ENCODE measurements at places on chromosomes 2 and 18. TPM values are rescaled to one million over a fixed set of nuclear protein-coding genes. Genes with fewer than 3 reads are reported as not detected.

DNA sequence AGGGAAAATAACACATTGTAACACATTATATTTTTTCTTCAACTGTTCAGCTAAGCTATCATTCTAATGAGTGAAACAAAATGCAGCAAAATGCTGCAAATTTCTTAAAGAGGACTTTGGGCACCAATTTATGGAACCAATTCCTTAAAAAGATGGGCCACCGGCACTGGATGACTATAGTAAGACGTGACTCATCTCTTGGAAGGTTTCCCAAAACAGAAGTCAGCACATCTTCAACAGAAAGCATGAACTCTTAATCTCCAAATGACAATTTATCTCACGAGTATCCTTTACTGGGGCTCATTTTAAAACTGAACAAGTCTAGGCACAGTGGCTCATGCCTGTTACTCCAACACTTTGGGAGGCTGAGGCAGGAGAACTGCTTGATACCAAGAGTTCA, 213.4 kb downstream of the CDH20 start:
- no peak for DNase-seq
- H3K36me3 ChIP-seq: no peaks in the 10 kb centered on the region
- no peaks in the 10 kb centered on the region for H3K4me1 ChIP-seq
- no peak overlapping the region for H3K27ac ChIP-seq
- no peak overlapping the region for H3K4me3 ChIP-seq
- no peaks in the 10 kb centered on the region for H3K27me3 ChIP-seq

DNA sequence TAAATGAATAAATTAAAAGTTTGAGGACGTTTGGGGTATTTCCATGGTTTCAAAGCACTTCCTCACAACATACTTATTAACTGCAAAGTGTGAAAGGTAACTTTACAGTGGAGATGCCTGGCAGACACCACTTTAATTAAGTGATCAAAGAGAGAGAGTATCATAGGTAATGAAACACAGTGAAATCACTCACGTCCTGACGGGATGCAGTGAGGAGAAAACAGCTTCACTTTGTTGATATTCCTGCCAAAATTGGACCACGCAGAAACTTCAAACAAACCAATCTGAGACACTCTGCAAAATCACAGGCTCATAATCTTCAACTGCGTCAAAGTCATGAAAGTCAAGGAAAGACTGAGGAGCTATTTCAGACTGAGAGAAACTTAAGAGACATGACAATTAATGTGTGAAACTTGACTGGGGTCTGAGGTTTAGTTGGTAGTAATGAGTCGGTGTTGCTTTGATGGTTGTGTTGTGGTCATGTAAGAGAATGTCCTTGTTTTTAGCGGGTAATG, 66.0 kb upstream of the ITGB6 start:
- H3K4me3 ChIP-seq: no peak overlapping the region
- no peaks in the 10 kb centered on the region for H3K36me3 ChIP-seq
- H3K27ac ChIP-seq: no peak overlapping the region
- H3K27me3 ChIP-seq: no peaks in the 10 kb centered on the region

GRCh38 chr18:55265984-55266383, 306.7 kb upstream of the CCDC68 start:
- no peaks in the 10 kb centered on the region for H3K27me3 ChIP-seq
- H3K36me3 ChIP-seq: peaks cover 4% of the 10 kb centered on the region
- H3K27ac ChIP-seq: peak overlapping the region; percentile 40
- no peak for DNase-seq

DNA sequence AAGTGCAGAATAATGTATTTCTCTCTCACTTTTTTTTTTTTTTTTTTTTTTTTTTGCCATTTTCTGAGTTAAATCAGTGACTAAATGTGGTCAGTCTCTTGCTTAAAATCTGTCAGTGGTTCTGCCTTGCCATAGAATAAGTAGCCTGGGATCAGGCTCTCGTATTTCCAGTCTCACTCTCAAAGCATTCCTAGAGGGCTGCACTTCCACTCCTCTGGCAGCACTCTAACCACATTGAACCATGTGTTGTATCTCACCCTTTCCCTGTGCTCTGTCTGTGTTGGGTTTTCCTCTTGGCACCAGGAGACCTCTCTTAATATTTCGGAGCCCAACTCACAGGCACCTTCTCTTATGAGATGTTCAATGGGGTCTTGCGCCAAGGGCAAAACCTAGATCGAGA, 304.4 kb downstream of the CTNNA2 start:
- H3K4me1 ChIP-seq: no peaks in the 10 kb centered on the region
- H3K27me3 ChIP-seq: no peaks in the 10 kb centered on the region
- H3K36me3 ChIP-seq: no peaks in the 10 kb centered on the region
- H3K27ac ChIP-seq: no peak overlapping the region
- DNase-seq: no peak

- DNase-seq: no peak
- H3K4me1 ChIP-seq: no peaks in the 10 kb centered on the region
- no peaks in the 10 kb centered on the region for H3K36me3 ChIP-seq
- no peak overlapping the region for H3K4me3 ChIP-seq
- no peaks in the 10 kb centered on the region for H3K27me3 ChIP-seq
Measured at GRCh38 chr18:26436176-26437051, 111.9 kb downstream of the KCTD1 start.

DNA sequence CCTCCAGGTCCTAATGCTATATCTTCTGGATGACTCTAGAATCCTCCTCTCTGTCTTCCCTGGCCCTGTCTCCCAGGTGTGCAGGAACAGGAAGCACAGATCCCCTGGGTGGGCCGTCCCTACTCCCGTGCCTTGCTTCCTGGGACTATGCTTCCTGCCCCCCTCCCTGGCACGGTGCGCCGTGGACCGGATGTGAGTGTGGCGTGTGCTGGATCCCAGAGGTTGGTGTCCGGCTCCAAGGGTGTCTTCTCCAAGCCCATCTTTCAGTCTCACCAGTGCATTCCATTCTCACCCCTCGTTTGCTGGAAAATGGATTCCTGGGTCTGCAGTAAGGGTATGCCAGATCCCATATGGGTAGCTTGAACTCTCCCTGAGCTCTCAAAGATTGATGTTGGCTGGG, 144.4 kb upstream of the TWIST2 start:
- H3K27ac ChIP-seq: no peak overlapping the region
- no peaks in the 10 kb centered on the region for H3K4me1 ChIP-seq
- no peak for DNase-seq
- no peaks in the 10 kb centered on the region for H3K36me3 ChIP-seq
- no peaks in the 10 kb centered on the region for H3K27me3 ChIP-seq

The SCN1A gene
- not detected for total RNA-seq

The PTPRN gene
- total RNA-seq: not detected

DNA sequence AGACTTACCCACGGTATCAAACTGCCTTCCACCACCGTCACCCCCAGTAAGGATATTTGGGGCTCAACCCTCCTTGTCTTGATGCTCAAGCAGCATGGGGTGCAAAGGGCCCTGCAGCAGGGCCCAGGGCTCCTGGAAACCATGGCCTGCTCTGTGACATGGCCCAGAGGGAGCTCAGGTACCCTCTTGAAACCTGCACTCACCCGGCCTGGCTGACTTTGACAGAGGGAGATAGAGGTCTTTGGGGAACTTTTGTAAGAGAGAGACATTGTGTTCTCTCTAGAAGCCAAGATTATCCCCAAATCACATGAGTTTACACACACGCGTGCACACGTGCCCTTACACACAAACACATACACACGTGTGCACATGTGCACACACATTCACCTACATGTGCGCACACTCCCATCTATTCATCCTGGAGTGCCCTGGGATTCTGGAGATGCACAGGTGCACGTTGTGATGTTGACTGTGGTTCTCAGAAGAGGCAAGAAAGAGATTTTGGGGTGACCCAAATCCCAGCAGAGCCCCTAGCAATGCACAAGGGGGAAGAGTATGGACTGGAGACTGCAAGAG, 19.6 kb upstream of the KCNK3 start:
- peak; percentile 57 for DNase-seq
- H3K36me3 ChIP-seq: no peaks in the 10 kb centered on the region
- no peak overlapping the region for H3K27ac ChIP-seq
- no peak overlapping the region for H3K4me3 ChIP-seq

- H3K27ac ChIP-seq: no peak overlapping the region
- DNase-seq: no peak
- H3K27me3 ChIP-seq: no peaks in the 10 kb centered on the region
- H3K36me3 ChIP-seq: no peaks in the 10 kb centered on the region
- no peaks in the 10 kb centered on the region for H3K4me1 ChIP-seq
Measured at GRCh38 chr18:32812342-32812741, 39.5 kb upstream of the KLHL14 start.

- H3K27me3 ChIP-seq: no peaks in the 10 kb centered on the region
- DNase-seq: no peak
- peak overlapping the region; percentile 80 for H3K27ac ChIP-seq
- H3K36me3 ChIP-seq: no peaks in the 10 kb centered on the region
- no peak overlapping the region for H3K4me3 ChIP-seq
Measured at GRCh38 chr2:169071455-169071854, 2.1 kb downstream of the DHRS9 start.

The SNORC gene
- total RNA-seq: 1.6 TPM

DNA sequence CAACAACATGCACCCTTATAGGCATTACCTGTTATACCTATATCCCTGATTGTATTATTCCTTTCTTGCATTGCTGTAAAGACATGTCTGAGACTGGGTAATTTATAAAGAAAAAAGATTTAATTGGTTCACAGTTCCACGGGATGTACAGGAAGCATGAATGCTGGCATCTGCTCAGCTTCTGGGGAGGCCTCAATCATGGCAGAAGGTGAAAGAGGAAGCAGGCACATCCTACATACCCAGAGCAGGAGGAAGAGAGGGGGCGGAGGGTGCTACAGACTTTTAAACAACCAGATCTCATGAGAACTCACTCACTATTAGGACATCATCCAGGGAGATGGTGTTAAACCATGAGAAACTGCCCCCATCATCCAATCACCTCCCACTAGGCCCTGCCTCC, 191.7 kb upstream of the SPHKAP start:
- H3K4me3 ChIP-seq: no peak overlapping the region
- DNase-seq: no peak
- no peaks in the 10 kb centered on the region for H3K36me3 ChIP-seq
- no peaks in the 10 kb centered on the region for H3K4me1 ChIP-seq
- H3K27me3 ChIP-seq: no peaks in the 10 kb centered on the region

The HSPD1 gene
- 93.0 TPM for total RNA-seq

GRCh38 chr18:42051411-42051810, 96.4 kb downstream of the PIK3C3 start:
- no peaks in the 10 kb centered on the region for H3K36me3 ChIP-seq
- no peak overlapping the region for H3K4me3 ChIP-seq
- H3K27ac ChIP-seq: no peak overlapping the region
- H3K4me1 ChIP-seq: peaks cover 26% of the 10 kb centered on the region
- DNase-seq: no peak

- H3K27ac ChIP-seq: no peak overlapping the region
- no peaks in the 10 kb centered on the region for H3K27me3 ChIP-seq
- no peaks in the 10 kb centered on the region for H3K36me3 ChIP-seq
- H3K4me1 ChIP-seq: no peaks in the 10 kb centered on the region
- DNase-seq: no peak
Measured at GRCh38 chr18:74775239-74775638, 177.6 kb downstream of the ZNF407 start.

- DNase-seq: peak; percentile 94
- peaks cover 56% of the 10 kb centered on the region for H3K4me1 ChIP-seq
- H3K27ac ChIP-seq: peak overlapping the region; percentile 88
- no peaks in the 10 kb centered on the region for H3K36me3 ChIP-seq
- peak overlapping the region; percentile 72 for H3K4me3 ChIP-seq
Measured at GRCh38 chr2:240568678-240569522, 616 bp downstream of the RNPEPL1 start.

The IL36G gene
- total RNA-seq: not detected

The REG1A gene
- not detected for total RNA-seq

The ATP8B1 gene
- 17.7 TPM for total RNA-seq

DNA sequence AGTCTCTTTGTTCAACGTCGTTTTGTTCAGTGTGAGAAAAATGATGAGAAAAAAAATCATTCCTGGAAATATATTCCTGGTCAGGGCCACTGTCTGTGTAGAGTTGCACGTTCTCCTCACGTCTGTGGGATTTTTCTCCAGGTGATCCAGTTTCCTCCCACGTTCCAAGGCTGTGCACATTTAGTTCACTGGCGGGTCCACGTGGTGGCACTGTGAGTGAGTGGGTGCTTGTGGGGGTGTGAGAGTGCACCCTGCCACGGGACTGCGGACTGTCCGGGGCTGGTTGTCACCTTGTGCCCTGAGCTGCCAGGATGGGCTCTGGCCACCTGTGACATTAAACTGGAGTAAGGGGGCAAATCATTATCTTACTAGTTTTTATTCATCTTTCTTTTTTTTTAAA, 30.3 kb upstream of the ACYP2 start:
- H3K27ac ChIP-seq: no peak overlapping the region
- H3K4me3 ChIP-seq: no peak overlapping the region
- no peaks in the 10 kb centered on the region for H3K36me3 ChIP-seq
- DNase-seq: no peak
- no peaks in the 10 kb centered on the region for H3K27me3 ChIP-seq

The ST8SIA3 gene
- total RNA-seq: not detected

- no peaks in the 10 kb centered on the region for H3K27me3 ChIP-seq
- DNase-seq: no peak
- peaks cover 83% of the 10 kb centered on the region for H3K4me1 ChIP-seq
- H3K4me3 ChIP-seq: peak overlapping the region; percentile 4
Measured at GRCh38 chr2:138504546-138505235, 3.1 kb downstream of the SPOPL start.

DNA sequence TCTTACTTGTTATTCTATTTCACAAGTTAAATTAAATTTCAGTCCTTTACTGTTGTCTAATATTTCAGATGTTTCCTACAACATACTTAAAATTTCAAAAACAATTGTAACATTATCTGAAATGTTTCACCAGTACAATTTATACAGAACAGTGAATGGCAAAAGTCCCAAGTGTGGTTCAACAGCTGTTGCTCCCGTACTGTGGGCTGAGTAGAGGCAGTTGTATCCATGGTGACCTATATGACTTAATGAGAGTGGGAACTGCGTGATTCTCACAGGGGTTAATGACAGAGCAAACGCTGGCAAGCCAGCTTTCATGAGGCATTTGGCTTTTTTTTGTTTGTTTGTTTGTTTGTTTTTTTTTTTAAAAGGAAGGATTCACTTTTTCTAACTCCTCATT, 5.3 kb upstream of the PLCL1 start:
- H3K4me3 ChIP-seq: no peak overlapping the region
- H3K4me1 ChIP-seq: peaks cover 6% of the 10 kb centered on the region
- H3K36me3 ChIP-seq: no peaks in the 10 kb centered on the region
- no peak for DNase-seq
- H3K27ac ChIP-seq: no peak overlapping the region

GRCh38 chr18:48885924-48886400, 64.8 kb downstream of the SMAD7 start:
- H3K27ac ChIP-seq: no peak overlapping the region
- H3K27me3 ChIP-seq: no peaks in the 10 kb centered on the region
- H3K4me1 ChIP-seq: no peaks in the 10 kb centered on the region
- no peaks in the 10 kb centered on the region for H3K36me3 ChIP-seq
- DNase-seq: peak; percentile 51
- no peak overlapping the region for H3K4me3 ChIP-seq

DNA sequence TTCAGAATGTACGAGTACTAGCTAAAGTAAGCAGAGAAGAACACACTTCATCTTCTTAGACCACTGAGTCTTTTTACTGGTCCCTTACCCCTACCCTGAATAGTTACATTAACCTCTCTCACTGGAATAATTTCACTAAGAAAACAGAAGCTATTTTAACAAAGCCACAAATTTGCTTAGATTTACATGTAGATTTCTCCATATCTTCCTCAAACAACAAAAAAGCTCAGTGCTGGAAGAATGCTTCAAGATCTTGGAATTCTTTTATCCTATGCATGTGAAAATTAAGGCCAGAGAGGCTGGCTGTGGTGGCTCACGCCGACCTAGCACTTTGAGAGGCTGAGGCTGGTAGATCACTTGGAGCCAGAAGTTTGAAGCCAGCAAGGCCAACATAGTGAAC, 35.2 kb downstream of the MOGAT1 start:
- H3K27me3 ChIP-seq: peaks cover 8% of the 10 kb centered on the region
- no peak overlapping the region for H3K4me3 ChIP-seq
- no peak overlapping the region for H3K27ac ChIP-seq
- H3K36me3 ChIP-seq: no peaks in the 10 kb centered on the region

All from spleen (tissue), 13 donors.